ENCODE measurements at places on chromosomes 16 and 17. TPM values are rescaled to one million over a fixed set of nuclear protein-coding genes. Genes with fewer than 3 reads are reported as not detected.

Gene OR3A3
- not detected for total RNA-seq

Gene KRTAP4-4
- not detected for total RNA-seq

Gene CCDC144A
- total RNA-seq = 8.9 TPM

Gene ABCA3
- 8.4 TPM for total RNA-seq

Gene TPPP3
- 135 TPM for total RNA-seq

Gene RPL26
- 4,040 TPM for total RNA-seq

Gene FAM20A
- total RNA-seq = 5.2 TPM

Gene KRT25
- total RNA-seq = not detected

Gene CCL8
- 1.0 TPM for total RNA-seq

Gene KRT40
- total RNA-seq = 6.3 TPM

Gene SLFN12L
- total RNA-seq = 0.52 TPM
